ENCODE measurements at places on chromosomes 12 and 14.

GRCh38 chr14:36976571-36977023 lies 195.8 kb downstream of the SLC25A21 start:
- DNase-seq, result no peak

DNA sequence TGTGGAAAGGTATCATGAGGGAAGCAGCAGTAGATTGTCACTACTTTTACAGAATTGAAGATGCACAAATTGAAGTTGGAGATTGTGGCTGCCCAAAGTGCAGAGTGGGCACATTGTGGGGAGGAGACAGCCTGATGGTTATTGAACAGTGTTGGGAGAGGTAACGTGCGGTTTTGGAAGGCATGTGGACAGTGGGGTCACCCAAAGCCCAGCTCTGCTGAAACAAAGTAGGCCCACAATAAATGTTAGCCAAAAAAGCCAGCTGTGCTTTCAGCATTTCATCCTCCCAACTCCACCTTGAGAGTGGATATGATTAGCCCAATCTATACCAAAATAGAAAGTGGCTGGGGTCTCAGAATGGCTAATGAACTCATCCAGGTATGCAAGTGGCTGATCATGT lies 96.7 kb downstream of the TMX1 start:
- DNase-seq, result no peak

DNA sequence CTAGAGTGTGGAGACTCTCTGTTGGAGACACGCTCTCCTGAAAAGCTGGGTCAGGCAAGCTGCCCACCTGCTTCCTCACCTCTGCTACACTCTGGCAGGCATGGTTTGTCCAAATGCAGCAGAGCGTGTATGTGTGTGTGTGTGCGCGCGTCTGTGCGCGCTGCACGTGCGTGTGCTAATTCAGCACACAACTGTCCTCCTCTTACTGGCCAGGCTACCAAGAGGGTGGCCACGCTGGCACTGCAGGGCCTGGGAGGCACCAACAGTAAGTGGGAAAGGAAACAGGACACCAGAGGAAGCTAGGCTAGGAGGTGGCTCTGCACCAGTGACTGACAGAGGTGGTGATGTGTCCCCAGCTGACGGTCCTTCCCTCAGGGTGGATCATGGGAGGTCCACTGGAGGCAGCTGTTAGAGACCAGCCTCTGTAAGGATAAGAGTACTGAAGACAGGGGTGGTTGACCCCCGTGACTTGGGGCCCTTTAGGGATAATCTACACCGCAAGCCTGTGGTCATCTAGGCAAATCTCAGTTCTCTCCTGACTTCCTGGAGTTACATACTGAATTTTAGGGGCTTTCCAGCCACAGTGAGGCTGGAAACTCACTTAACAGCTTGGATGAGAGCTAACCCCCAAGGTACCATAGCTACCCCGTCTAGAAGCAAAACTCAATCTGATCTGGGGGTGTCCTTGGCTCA lies 15.6 kb upstream of the TFCP2 start:
- DNase-seq, result no peak

- peak; percentile 38 for DNase-seq
Measured at GRCh38 chr14:105918496-105919262, 392.3 kb downstream of the TMEM121 start.

DNA sequence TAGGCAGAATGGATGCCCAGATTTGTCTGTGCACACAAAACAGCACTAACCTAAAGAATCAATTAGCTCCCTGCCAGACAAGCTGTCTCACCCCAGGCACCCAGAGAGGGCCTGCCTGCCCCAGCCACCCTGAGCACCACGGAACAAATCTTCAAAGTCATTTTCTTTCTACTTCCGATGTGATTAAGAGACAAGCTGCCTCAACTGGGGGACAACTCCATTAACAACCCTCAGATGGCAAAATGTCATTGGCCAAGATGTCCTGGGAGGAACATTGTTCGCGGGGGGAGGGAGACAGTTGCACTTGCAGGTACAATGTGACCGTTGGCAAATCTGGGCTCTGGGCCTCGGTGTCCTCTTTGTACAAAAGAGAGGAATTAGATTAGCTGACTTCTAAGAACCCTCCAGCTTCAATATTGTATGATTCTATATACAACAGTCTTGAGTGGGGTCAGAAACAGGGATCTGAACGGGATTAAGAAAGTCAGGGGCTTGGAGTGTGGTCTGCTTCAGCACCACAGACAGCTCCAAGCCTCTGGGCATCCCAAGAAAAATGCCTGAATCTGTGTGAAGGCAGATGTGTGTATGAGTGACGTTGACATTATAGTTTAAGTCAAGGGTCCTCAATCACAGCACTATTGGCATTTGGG lies 42.8 kb upstream of the CMKLR1 start:
- no peak for DNase-seq

- no peak for DNase-seq
Measured at GRCh38 chr12:89949457-89950195, 241.0 kb upstream of the ATP2B1 start.

GRCh38 chr12:9509464-9510161 lies 98.1 kb downstream of the KLRB1 start:
- DNase-seq, result peak; percentile 19

- DNase-seq, result no peak
Measured at GRCh38 chr12:93977081-93977480, 171.3 kb upstream of the PLXNC1 start.

- no peak for DNase-seq
Measured at GRCh38 chr14:33414041-33414440, 475.4 kb downstream of the NPAS3 start.

DNA sequence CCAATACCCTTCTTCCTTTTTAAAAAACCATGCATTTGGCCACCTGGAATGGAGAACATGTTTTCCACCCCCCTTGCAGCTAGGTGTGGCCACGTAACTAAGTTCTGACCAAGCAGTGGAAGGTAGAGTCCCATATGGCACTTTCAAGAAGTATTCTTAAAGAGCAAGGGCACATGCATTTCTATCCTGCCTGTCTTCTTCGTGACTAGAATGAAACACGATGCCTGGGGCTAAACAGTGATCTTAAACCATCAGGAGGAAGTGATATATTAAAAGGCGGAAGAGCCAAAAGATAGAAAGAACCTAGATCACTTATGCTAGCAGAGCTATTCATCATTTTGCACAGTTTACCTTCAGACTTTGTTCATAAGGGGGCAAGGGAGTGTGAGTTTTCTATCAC lies 16.0 kb upstream of the DDX11 start:
- no peak for DNase-seq

DNA sequence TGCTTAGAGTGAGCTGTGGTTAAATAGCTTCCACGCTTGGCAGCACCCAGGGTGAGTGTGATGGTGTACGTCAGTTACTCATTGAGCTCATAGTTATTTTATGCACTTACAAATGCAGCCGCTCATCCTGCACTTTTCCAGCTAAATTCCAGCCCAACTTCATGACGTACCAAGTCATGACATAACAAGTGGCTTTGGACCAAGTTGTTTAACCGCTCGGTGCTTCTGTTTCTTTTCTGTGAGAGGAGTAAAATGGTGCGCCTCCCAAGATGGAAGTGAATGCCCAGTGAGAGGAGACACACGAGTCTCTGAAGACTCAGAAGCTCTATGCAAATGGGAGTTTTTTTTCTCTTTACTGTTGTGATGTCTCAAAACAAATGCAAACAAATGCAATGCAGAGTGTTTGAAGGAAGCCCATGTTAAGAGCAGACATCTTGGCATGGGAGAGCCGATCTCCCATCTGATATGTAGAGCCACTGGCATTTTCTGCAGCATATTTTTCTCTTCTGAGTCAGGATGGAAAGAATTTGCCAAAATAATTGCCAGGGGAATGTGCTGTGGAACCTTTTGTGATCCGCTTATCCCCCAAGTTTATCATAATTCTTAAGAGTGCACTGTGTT lies 72.2 kb downstream of the FBXW8 start:
- DNase-seq, result no peak

DNA sequence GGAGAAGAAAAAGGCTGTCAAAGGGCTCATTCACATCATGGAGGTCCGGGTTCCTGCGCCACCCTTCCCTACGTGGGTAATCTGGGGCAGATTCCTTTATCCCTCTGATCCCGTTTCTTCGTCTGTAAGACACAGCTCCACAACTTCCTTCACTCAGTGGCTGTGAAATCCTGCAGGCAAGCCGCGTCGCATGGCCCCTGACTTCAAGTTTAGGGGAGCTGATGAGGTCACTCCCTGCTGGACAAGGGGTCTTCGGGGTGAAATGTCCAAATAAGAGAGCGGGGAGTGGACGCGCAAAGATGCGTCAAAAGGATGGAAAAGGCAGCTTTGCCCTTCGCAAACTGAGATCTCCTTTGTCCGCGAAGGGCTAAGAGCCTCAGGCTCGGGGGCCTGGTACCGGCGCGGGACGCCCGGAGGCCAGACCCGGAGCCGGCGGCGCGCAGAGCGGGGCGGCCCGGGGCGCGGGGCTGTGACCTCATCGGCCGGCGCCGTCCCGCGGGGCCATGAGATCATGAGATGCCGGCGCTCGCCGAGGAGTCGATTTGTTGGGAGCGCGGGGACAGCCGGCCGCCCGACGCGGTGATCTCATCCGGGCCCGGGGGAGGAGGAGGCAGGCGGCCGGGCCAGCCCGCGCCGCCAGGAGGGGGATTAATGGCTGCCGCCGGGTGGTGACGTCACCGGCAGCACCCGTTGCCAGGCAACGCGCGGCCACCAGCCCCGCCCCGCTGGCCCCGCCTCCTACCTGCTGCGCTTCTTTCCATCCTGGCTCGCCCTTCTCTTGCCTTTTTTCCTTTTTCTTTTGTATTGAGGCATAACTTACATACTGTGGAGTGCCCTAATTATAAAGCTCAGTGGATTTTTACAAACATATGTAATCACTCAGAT lies 62.1 kb downstream of the HRK start:
- peak; percentile 86 for DNase-seq

DNA sequence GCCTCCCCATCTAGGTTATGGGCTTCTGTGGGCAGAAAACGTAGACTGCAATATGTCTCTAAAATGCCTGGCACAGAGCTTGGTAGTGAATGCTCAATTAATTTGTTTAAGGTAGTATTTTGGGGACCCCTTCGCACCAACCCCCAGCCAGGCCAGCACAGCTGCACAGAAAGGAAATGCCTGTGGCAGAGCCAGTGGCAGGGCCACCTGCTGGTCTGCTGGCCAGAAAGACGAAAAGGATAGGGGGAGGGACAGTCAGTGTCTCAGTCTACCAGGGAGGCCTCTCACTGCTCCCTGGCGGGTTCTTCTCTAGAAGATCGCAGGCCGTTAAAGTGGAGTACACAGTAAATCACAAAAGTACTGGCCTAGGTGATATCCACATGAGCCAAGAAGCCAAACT lies 3.5 kb downstream of the RAB15 start:
- DNase-seq, result no peak

DNA sequence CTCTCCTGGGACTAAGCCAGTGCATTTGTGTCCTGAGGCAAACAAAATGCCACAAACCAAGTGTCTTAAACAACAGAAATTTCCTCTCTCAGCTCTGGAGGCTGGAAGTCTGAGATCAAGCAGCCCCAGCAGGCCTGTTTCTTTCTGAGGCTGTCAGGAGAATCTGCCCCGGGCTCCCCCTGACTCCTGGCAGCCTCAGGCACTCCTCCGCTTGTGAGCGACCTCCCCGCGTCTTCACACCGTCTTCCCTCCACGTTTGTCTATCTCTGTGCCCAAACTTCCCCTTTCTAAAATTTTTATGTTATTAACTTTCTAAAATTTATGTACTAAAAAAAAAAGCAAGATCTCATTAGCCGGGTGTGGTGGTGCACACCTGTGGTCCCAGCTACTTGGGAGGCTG lies 59.7 kb downstream of the RIMBP2 start:
- no peak for DNase-seq

GRCh38 chr12:121184425-121184824 lies 25.5 kb upstream of the P2RX4 start:
- DNase-seq, result no peak

DNA sequence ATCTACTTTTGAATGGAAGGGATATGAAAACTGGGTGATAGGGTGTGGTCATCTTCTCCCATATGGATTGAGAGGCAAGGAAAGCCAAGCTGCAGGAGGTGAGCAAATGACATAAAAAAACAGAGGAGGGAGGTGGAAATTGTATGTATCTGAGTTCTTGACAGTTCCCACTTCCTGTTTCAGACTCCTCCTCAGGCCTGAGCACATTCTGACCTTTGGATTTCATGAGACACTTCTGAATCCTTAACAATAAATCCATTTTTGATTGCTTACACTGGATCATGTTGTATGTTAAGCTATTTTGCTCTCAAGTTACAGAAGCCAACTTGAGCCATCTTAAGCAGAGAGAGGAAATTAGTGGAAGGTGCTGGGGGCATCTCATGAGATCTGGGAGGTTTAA lies 11.6 kb upstream of the SRSF5 start:
- no peak for DNase-seq

- no peak for DNase-seq
Measured at GRCh38 chr14:21275261-21275858, 4.5 kb upstream of the RPGRIP1 start.

DNA sequence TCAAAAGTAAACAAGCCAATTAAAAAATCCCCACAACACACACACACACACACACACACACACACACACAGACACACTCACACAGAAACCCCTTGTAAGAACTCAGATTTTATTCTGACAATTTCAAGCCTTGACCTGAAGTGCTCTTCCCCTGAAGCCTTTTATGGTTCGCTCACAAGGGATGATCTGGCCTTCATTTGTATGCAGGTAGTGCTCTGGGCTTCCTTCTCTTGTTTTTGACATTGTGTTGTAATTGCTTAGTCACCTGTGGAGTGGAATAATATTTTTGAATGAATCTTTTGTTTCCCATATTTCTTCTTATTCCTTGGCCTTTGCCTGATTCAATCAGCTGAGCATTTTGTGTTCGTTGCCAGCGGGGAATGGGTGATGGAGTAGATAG lies 83.3 kb upstream of the CSRP2 start:
- DNase-seq, result no peak

- no peak for DNase-seq
Measured at GRCh38 chr14:67852926-67853604, 33.5 kb downstream of the RAD51B start.

DNA sequence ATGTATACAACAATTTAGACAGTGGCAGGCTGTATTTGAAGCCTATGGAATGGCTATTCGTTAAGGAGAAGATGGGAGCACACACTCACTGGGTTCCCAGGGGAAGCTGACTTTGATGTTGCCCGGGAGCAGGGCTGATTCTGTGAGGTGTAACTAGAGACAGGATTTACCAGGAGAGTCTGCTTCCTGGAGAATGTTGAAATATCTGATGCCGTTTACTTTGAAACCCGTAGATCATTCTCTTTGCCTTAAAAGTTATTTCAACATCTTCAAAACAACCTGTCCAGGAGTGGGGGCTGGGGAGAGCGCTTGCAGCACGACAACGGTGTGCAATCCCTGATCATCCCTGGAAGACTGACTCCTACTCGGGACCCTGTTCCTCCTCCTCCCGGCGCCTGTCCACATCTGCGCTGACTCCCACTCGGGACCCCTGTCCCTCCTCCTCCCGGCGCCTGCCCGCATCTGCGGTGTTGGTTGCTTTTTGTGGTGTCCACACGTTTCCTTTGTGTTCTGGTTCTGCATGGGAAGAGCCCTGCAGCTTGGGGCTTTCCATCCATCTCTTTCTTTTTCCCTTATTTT lies 72.6 kb downstream of the AACS start:
- no peak for DNase-seq

DNA sequence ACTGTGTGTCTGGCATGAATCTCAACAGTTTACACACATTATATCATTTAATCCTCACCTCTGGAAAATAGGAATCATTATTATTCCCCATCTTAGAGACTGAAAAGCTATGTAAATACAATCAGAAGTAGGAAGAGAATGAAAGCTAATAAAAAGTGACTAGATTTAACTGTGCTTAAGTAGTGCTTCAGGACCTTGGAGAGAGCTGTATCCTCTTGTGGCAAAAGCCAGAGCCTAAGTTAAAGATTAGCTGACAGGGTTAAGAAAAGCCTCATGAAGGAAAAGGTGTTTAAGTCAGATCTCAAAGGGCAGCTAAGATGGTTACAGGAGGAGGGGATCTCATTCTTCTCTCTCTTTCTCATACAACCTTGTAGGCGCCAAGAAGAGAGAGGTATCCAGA lies 65.3 kb upstream of the TMEM233 start:
- no peak for DNase-seq
